ENCODE measurements at places on chromosomes 3 and 15.

DNA sequence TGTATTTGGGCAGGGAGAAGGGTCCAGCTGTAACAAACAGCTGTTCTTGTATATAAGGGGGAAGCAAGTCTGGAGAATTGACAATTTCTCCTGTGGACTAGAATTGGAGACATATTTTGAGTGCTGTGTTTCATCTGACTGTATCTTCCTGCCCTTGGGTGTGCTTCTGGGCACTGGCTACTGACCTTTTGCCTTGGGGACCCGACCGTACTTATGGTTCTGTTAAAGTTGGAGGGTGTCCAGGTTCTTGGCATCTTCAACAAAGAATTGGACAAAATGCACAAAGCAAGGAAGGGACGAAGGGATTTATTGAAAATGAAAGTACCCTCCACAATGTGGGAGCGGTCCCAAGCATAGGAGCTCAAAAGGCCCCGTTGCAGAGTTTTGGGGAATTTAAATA, 31.0 kb downstream of the MAP2K1 start:
- DNase-seq: no peak

DNA sequence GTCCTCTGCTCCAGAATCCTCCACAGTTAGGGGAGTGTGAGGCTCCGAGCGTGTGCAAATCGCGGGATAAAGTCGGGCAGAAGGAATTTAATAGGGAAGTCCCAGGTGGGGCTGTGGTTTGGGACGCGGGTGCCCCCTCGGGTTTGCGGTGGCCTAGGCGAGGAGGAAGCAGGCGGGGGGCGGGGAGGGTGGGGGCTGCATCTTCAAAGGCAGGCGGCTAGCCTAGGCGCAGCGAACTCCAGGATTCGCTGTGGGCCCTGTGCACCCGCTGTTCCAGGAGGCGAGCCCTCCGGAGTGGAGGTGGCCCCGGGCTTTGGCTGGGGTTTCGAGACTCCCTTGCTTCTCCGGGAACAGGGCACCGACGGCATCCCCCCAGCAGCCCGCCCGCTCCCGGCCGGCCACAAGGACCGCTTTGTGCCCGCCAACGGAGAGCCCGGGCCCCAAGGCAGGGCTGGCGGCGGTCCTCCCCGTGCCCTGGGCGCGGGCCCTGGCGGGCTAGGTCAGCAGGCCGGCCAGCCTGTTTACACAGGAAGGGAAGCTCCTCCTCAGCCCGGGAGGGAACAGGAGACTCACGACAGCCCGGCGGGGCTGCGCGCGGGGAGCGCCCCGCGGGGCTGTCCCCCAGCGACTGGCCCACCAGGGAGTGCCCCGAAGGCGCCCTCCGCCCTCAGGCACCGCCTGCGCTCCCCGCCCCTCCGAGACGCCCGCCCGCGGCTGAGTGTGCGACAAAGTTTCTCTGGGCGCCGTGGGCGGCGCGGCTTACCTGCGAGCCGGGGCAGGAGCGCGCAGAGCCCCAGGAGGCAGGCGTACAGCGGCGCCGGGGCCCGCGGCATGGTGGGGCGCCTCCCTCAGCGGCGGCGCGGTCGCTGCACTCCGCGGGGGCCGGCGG, 753 bp downstream of the ITGB5 start:
- DNase-seq: peak; percentile 18

- DNase-seq: no peak
Measured at GRCh38 chr3:4730719-4731118, 237.6 kb downstream of the ITPR1 start.

- no peak for DNase-seq
Measured at GRCh38 chr3:194867270-194867983, 181.7 kb downstream of the FAM43A start.

- DNase-seq: no peak
Measured at GRCh38 chr3:184592371-184593219, 31.0 kb downstream of the EPHB3 start.

DNA sequence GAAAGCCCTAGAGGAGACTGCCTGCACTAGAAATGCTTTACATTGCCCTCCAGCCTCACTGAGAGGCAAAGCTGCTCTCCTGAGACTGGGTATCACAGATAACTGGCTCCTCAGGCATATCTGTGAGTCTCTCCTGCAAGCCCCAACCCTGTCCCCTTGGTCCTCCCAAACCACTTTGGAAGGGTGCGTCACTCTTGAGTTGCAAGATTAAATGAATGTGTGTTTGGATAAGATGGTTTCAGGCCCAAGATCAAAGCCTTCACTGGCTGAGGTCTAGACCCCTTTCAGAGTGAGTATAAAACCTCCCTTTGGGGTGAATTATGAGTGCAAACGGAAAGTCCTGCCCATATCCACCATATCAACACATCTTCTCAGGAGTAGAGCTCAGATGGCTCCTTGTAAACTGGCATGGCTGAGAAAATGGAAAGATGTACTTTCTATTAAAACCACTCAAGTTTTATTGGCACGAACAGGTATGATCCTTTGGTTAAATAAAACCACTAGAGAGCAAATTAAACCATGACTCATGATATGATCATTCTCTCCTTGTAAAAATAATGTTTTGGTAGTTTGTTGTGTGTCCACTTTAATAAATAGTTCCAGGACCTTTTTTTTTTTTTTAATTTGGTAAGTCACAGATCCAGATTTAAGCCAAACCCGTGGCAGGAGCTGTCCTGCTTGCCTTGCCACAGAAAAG, 164.0 kb downstream of the CHST2 start:
- no peak for DNase-seq

- no peak for DNase-seq
Measured at GRCh38 chr3:197567904-197568681, 12.3 kb upstream of the BDH1 start.

DNA sequence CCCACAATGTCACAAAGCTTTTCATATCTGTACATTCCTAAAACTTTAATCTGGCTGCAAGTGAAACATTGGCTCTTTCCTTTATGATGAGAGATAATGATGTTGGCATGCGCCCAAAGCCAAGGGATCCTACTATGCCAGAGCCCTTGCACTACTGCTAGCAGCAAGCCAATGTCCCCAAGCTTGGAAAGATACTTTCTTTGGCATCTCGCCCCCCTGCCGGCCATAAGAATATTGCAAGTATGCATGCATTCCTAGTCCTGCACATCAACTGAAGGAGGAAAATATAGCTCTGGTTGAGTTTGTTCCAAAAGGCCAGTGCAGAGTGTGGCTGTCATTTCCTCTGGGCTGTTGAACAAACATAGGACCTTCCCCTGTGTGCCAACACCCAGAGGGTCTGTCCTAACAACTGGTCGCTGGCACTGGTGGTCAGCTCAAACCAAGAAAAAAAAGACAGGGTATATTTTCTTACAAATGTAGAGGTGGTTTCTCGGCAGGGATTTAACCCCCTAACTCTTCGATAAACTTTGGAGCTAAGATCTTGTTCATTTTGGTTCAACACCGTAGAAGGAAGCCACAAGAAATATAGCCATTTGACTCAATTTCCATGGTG, 120.9 kb upstream of the ZBED2 start:
- no peak for DNase-seq

DNA sequence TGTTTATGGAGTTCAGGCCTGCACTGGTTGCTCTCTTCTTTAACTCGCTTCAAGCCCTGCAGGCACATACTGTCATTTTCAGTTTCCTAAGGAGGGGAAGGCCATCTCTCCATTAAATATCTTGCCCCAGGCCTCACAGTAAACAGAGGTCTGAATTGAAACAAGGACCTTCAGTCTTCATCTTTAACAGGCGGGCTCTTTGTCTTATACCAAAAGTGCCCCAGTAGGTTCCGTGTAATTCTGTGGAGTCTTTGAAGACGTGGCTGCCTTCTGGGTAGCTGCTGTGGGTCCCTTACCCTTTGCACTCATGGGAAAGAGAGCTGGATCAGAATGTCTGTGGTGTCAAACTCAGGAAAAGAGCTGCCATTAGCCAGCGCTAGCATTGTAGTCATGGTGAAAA, 161.2 kb downstream of the APBA2 start:
- no peak for DNase-seq

DNA sequence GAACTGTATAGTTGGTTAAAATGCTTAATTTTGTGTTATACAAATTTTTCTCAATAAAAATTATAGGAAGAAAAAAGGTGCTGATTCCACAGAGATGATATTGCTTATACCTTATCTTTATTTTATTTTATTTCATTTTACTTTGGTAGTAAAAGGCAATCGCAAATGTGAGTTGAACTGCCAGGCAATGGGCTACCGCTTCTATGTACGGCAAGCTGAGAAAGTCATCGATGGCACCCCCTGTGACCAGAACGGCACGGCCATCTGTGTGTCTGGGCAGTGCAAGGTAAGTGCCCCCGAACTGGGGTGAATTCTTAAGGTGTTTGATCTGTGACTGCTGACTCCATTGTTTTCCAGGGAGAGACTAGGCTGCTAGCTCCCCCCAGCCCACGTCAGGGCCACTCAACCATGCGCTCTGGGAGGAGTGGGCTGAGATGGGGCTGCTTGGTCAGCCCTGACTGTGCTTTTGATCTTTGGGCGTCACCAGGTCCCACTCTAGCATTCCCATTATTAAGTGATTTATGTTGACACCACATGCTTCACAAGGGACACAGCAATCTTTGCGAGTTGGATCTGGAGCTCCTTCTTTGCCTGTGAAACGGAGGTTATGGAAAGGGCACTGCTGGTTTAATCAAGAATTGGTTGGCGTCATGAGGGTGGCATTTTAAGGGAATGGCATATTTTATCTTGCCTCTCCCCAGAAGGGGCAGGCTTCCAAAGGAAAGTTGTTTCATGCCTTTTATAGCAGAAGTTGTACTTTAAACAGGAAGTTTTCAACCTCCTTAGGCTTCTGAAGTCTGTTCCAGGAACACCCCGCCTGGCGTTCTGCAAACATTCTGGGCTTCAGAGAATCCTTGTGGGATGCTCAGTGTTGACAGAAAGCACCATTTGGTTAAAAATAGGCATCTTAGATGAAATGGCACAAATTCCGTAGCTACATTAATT, 296.5 kb downstream of the THSD4 start:
- no peak for DNase-seq

GRCh38 chr3:134031348-134031915, 1.7 kb upstream of the SLCO2A1 start:
- DNase-seq: no peak

DNA sequence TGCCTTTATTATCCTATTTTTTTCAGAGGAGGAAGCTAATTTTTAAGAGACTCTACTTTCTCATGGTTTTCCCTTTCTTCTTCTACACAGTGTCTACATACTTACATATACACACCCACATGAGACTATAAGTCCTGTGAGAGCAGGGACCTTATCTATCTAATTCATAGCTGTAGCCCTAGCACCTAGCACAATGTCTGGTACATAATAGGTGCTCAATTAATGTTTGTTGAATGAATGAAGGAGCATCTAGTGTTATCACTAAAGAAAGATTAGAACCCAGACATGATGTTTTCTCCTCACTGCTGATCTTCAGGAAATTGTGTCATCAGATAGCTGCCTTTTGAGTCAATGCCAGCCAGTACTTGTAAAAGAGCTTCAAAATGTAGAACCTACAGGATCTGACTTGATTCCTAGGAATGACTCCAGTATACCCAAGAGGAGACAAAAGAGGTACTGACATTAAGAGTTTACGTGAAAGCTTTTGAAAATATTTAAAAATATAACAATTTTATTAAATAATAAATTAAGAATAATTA, 2.5 kb downstream of the SCG5 start:
- DNase-seq: no peak

DNA sequence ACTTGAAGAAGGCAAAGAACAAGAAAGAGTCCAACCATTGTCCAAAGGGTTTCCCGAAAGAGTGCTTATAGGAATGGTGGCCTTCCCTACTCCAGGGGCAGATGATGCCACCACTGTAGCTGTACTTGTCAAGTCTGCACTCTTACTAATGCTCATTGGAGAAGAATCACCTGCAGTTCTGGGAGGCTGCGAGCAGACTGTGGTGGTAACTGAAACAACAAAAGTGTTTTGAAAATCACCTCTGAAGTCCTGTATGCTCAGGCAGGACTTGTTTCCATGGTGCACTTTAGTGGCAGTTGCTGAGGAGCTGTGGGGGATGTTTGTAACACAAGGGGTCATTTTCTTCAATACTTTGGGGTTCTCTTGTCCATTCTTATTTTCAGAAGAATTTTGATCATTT, 36.0 kb downstream of the USF3 start:
- no peak for DNase-seq

DNA sequence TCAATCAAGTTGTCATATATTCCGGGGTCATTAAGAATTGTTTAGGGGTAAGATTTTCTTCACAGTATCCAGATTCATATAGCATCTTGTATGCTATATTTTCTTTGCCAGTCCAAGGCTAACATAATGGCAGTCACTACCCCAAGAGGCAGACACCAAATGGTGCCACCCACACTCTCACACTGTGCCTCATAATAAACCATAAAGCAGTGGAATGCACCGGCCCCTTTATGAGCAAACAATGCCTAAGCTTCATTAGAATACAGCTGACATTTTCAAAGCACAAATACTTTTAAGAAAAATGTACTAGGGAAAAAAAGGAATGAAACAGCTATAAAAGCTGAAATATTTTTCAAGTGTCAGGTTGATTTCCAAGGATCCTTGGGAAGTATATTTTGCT, 121.6 kb downstream of the TFDP2 start:
- no peak for DNase-seq

DNA sequence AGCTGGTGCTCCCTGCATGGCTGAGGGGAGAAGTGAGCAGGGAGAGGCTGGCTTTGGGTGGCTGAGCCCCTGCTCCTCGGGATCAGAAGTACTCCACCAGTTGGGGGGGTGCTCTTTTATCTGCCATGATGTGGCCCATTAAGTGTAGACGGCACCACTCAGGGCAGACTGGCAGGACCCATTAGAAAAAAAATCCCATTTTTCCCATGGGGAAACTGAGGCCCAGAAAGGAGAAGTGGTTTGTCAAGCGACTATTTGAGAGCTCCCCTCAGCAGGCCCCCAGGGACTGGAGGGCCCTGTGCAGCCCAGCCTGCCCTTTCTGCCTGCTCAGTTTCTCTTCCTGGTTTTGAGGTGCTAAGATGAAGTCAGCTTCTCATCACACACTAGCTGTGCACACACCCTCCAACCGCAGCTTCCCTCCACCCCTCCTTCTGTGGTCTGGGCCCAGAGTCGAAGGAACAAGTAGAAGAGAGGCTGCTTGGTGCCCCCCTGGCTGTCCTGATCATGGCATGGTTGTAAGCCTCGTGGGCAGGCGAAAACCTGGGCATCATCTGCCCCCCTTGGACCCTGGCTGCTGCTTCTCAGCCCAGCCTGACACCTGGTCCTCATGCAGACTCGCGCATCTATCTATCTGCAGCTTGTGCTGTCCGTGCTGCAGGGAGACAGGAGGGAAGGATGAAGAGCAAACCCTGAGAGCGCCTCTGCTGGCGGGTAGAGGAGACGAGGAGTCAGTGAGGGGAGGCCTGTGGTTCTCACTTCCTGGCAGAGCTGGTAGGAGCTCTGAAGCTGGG, 5.6 kb downstream of the CSK start:
- DNase-seq: peak; percentile 85

All from activated T-helper 9 cell treated with anti-CD3 and anti-CD28 coated beads, Interleukin-2, amount 50 U/mL, for 16 hours (primary cell).